ENCODE measurements at places on chromosomes 3 and 15.

- no peak for DNase-seq
Observed at GRCh38 chr3:107272471-107272870, 104.8 kb upstream of the CCDC54 start.

- DNase-seq: no peak
Observed at GRCh38 chr3:30602946-30603345, 3.5 kb upstream of the TGFBR2 start.

DNA sequence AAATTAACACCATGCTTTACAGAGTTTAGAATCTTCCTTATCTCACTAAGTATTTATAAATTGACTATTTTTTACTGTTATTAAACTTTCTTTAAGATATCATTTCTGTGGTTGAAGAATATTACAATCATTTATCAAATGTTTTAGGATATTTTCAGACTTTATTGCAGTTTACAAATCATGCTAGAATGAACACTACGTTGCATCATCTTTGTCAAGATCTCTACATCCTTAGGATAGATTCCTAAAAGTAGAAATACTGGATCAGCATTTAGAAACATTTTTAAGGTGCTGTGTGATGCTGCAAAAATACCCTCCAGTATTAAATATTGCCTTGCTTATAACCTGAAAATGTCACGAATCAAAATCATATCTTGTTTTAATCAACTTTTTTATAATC is 2.5 kb upstream of the PLD1 start:
- DNase-seq: no peak

DNA sequence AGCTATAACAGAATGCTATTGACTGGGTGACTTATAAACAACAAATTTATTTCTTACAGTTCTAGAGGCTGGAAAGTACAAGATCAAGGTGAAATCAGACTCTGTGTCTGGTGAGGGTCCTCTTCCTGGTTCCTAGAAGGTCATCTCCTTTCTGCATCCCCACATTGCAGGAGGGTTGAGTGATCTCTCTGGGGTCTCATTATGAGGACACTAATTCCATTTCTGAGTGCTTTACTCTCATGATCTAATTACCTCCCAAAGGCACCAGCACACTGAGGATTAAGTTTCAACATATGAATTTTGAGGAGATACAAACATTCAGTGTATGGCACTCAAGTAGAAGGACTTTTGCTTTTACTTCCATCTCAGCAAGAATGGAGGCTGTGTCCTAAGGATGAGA is 534.1 kb upstream of the KCNMB2 start:
- DNase-seq: no peak

DNA sequence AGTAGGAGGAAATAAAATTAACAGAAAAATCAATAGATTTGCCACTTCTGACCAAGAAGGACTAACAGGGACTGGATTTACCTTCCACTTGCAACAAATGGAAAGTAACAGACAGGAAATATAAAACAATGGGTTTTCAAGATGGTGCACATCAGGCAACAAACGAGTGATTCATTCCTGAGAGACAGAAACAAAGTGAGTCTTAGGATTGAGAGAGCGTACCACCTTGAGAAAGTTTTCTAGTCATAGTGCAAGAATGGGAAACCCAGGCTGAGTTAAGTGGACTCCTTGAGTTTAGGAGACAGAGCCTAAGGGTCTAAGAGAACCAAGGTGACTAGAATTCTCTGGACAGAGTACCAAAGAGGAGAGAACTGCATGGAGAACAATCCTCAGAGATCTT is 101.7 kb downstream of the PPP2R3A start:
- DNase-seq: no peak

DNA sequence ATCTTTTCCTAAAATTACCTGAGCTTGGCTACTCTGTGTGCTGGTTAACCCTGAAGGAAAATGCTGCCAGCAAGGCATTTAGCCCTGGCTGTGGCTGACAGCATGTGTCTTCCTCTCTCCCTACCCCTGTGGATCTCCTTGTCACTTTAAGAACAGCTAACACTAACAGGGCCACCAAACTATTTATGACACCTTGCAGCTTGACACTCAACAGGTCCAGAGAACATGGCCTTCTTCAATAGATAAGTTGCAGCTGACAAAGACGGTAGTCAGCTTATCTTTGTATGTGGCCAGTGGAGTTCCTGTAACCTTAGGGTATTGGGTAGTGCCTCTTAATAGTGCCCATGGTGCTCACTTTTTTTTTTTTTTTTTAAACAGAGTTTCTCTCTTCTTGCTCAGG is 32.0 kb upstream of the COPB2 start:
- DNase-seq: no peak

GRCh38 chr15:89621547-89621946 is 33.7 kb downstream of the KIF7 start:
- DNase-seq: no peak

- DNase-seq: no peak
Observed at GRCh38 chr3:139095803-139096466, 51.2 kb upstream of the PRR23C start.

- no peak for DNase-seq
Observed at GRCh38 chr3:118116991-118117390, 917.7 kb downstream of the IGSF11 start.

- DNase-seq: no peak
Observed at GRCh38 chr15:99143655-99144610, 39.1 kb downstream of the SYNM start.

DNA sequence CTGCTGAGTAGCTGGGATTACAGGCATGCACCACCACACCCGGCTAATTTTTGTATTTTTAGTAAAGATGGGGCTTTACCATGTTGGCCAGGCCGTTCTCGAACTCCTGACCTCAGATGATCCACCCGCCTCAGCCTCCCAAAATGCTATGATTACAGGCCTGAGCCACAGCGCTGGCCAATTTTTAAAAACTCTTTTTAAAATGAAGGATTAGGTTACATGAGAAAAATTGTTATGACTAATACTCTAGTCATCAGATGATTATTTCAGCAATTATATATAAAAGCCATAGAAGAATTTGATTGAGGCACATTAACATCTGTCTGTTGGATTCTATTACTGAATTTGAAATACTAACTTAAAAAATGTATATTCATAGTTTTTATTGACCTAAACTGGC is 134.1 kb upstream of the MNS1 start:
- DNase-seq: no peak

DNA sequence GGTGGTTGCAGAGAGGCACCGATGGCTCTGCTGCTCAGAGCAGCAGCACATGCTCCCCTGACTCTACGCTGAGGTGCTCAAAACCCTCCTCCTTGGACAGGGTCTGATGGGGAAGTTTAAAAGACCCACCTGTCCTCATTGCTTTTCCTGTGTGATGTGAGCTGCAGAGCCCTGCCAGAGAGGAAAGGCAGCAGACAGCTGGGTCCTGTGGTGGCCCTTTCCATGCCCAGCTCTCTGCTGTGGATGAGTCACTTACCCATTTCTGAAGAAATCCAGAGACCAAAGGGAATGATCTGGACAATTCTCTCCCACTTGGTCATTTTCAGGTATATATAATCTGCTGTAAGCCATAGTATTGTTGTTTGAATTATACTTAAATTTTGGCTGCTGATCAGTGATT is 121.7 kb downstream of the CHDH start:
- DNase-seq: no peak

- DNase-seq: no peak
Observed at GRCh38 chr15:42233107-42233506, 25.0 kb upstream of the VPS39 start.

GRCh38 chr15:80068578-80068977 is 9.1 kb downstream of the ZFAND6 start:
- DNase-seq: no peak

GRCh38 chr3:82087958-82088357 is 326.5 kb upstream of the GBE1 start:
- DNase-seq: no peak

GRCh38 chr15:78681281-78682003 is 40.4 kb upstream of the CHRNB4 start:
- no peak for DNase-seq

DNA sequence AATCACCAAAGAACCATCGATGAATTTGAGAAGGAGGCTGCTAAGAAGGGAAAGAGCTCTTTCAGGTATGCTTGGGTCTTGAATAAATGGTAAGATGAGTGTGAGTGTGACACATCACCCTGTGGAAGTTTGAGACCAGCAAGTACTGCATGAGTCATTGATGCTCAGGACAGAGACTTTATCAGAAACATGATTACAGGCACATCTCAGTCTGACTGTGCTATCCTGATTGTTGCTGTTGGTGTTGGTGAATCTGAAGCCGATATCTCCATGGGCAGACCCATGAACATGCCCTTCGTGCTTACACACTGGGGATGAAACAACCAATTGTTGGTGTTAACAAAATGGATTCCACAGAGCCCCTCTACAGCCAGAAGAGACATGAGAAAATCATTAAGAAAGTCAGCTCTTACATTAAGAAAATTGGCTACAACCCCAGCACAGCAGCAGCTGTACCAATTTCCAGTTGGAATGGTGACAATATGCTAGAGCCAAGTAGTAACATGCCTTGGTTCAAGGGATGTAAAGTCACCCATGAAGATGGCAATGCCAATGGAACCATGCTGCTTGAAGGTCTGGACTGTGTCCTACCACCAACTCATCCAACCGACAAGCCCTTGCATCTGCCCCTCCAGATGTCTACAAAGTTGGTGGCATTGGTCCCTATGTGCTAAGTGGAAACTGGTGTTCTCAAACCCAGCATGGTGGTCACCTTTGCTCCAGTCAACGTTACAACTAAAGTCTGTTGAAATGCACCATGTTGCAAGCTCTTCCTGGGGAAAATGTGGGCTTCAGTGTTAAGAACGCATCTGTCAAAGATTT is 20.5 kb downstream of the TM4SF4 start:
- DNase-seq: no peak

GRCh38 chr3:53645754-53646153 is 151.3 kb downstream of the CACNA1D start:
- no peak for DNase-seq

DNA sequence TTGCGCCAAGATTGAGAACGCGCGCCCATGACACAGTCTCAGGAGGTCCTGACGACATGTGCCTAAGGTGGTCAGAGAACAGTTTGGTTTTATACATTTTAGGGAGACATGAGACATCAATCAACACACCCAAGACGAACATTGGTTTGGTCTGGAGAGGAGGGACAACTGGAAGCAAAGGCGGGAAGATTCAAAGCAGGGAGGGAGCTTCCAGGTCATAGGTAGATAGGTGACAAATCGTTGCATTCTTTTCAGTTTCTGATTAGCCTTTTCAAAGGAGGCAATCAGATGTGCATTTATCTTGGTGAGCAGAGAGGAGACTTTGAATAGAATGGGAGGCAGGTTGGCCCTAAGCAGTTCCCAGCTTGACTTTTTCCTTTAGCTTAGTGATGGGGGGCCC is 828.4 kb upstream of the DPPA4 start:
- no peak for DNase-seq

- DNase-seq: no peak
Observed at GRCh38 chr3:89032346-89033013, 74.9 kb upstream of the EPHA3 start.

- no peak for DNase-seq
Observed at GRCh38 chr3:125229707-125230106, 17.2 kb upstream of the SLC12A8 start.

DNA sequence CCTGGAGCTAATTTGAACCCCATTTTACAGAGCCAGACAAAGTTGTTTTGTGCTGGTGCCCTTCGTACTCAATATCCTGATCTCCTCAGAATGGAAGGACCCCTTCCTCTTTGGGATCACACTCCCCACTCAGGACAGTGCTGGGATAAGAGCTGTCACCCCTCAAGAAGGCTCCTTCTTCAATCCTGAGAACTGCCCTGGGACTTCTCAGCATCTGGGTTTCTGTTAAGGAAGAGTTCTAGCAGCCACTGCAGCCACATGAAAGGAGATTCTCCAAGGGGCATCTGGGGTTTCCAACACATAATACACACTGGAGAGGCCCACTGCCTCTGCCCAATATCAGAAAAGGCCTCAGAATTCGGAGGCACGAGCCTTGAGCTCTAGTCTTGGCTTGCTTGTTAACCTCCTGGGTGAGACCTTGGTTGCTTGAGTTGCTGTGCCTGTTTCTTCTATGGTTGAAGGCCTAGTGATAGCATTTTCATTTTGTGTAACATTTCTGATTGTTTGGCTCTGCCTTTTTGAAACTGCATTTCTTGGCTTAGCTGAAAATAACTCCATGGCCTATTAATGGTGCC is 78.8 kb upstream of the NMNAT3 start:
- DNase-seq: no peak

GRCh38 chr15:33244471-33244870 is 50.0 kb upstream of the FMN1 start:
- DNase-seq: no peak

DNA sequence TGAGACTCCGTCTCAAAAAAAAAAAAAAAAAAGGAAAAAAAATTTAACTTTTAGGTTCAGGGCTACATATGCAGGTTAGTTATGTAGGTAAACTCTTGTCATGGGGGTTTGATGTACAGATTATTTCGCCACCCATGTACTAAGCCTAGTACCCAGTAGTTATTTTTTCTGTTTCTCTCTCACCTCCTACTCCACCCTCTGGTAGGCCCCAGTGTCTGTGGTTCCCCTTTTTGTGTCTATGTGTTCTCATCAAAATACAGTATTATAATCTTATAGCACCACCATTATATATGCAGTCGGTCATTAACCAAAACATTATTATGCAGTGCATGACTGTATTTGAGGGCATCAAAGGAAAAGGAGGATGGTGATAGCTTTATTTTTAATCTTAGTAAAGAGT is 47.3 kb downstream of the CHP1 start:
- no peak for DNase-seq

GRCh38 chr3:69058180-69058946 is 6.2 kb upstream of the TMF1 start:
- DNase-seq: no peak

- DNase-seq: no peak
Observed at GRCh38 chr3:169627789-169628188, 35.7 kb downstream of the MECOM start.

GRCh38 chr3:194854206-194854605 is 168.5 kb downstream of the FAM43A start:
- DNase-seq: no peak

GRCh38 chr3:46564190-46565021 is 1.7 kb downstream of the LRRC2 start:
- DNase-seq: no peak

- DNase-seq: peak; percentile 60
Observed at GRCh38 chr15:43872416-43873020, 45.7 kb downstream of the WDR76 start.

- no peak for DNase-seq
Observed at GRCh38 chr3:176632925-176633324, 564.4 kb downstream of the TBL1XR1 start.

- no peak for DNase-seq
Observed at GRCh38 chr3:50189989-50190388, 1.4 kb upstream of the GNAT1 start.

All from anterior cingulate cortex (tissue), 58 donors.